GM10248 (cell line): ENCODE measurements at places on chromosomes 6 and 20.

DNA sequence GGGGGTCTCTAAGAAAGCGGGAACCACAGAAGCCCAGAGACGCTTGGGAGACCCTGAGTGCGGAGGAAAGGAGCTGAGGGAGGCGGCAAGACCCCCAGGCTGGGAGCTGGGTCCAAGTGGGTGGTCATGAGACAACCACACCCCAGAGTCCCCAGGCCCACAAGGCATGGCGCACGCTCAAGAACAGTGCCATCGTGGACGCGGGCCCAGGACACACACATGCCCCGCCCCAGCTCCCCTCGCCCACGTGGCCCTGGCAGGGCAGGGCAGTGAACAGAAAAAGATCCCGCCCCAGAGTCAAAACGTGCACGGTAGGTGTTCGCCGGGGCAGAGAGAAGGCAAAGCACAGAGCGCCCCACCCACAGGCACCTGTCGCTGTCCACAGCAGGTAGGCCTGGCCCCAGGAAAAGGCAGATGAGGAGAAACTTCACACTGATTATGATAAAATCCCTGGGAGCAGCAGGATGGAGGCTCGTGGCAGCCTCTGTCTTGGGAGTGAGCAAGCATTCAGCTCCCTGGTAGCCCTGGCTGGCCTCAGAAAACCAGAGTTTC lies 50.0 kb downstream of the BPIFB1 start:
- no peak for DNase-seq

GRCh38 chr6:123770247-123770949 lies 33.3 kb upstream of the NKAIN2 start:
- no peak for DNase-seq

- DNase-seq = no peak
Observed at GRCh38 chr6:113082745-113083144, 735.6 kb downstream of the RFPL4B start.

DNA sequence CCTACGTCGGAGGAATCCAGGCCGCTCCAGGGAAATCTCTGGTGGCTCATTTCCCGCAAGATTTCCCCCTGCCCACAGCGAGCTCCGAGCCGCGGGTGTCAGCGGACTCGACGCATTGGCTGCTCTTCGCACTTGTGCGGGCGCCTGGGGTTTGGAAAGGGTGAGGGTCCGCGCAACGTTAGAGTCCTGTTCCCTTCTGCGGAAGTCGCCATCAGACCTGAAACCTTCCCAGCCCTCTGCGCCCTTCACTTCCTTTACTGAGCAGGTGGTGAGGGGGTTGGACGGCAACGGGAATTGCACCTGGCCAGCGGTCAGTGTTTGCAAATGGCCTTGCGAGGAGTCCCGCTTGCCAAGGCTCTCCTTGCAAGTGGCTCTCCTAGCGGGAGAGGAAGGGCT lies 8.4 kb downstream of the PAX1 start:
- no peak for DNase-seq

DNA sequence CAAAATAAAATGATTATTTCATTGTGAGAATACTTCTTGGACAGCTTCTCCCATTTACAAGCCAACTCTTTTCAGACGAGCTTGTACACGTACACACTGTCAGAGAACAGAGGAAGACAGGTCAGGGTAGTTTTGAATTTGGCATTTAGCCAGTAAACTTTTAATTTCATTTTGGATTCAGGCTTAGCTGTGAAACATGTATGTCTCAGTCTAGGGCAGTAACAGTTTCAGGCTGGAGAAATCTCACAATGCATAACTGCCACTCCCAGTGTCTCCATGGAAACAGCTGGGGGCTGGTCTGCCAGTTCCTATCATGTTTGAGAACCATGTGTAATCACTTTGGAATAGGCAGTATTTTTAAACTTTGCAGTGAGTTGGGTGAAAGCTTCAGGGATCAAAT lies 22.0 kb upstream of the QKI start:
- DNase-seq = no peak

GRCh38 chr6:80256691-80257090 lies 150.2 kb downstream of the BCKDHB start:
- DNase-seq = no peak

DNA sequence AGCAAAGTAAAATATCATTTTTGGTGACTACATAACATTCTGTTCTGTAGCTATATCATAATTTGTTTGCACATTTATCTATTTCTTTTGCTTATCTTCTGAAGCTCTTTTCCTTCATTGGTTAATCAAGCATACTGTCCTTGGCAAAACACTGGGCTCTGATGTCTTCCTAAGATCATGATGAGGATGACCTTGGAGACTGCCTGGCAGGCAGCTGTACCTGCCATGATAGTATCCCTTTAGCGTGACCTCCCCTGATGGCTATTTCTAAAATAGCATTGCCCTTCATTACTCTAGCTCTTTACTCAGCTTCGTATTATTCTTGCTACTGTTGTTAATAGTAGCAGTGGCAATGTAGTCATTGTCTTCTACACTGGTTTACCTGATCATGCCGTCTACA lies 46.0 kb upstream of the ELOVL5 start:
- no peak for DNase-seq
